Airway epithelial cell (primary cell): ENCODE measurements at places on chromosomes 4 and X. TPM values are rescaled to one million over a fixed set of nuclear protein-coding genes. Genes with fewer than 3 reads are reported as not detected.

Gene USP17L10
- not detected in 2 replicates for total RNA-seq

Gene MAPK10
- total RNA-seq = 5.5 and 6.5 TPM in 2 replicates

Gene TLL1
- 0.92 and 1.1 TPM in 2 replicates for total RNA-seq

Gene TCP11X1
- total RNA-seq = not detected in 2 replicates

Gene NPFFR2
- total RNA-seq = 0.14 TPM in 1 of 2 replicates, not detected in the other

Gene SASH3
- not detected in 2 replicates for total RNA-seq

Gene SORBS2
- total RNA-seq = 6.3 and 17.7 TPM in 2 replicates

Gene GLOD5
- not detected in 2 replicates for total RNA-seq

Gene EDNRA
- 5.0 and 5.4 TPM in 2 replicates for total RNA-seq

Gene RAP1GDS1
- 36.2 and 47.0 TPM in 2 replicates for total RNA-seq

Gene C4orf36
- total RNA-seq = 1.1 and 3.5 TPM in 2 replicates

Gene CABS1
- total RNA-seq = not detected in 2 replicates

Gene FAM47E
- 0.56 TPM in 1 of 2 replicates, not detected in the other for total RNA-seq

Gene SOX3
- total RNA-seq = not detected in 2 replicates

Gene CTAG2
- not detected in 2 replicates for total RNA-seq

Gene MND1
- total RNA-seq = 6.3 and 7.7 TPM in 2 replicates

Gene LEF1
- total RNA-seq = 0.63 and 0.70 TPM in 2 replicates

Gene GLRA3
- not detected in 2 replicates for total RNA-seq

Gene SPACA5
- total RNA-seq = not detected in 2 replicates

Gene P2RY10
- not detected in 2 replicates for total RNA-seq

Gene FAAH2
- total RNA-seq = 1.6 and 6.6 TPM in 2 replicates

Gene AKAP14
- not detected in 2 replicates for total RNA-seq

Gene GASK1B
- total RNA-seq = 3.2 and 3.4 TPM in 2 replicates

Gene CT45A2
- not detected in 2 replicates for total RNA-seq

Gene AFM
- total RNA-seq = not detected in 2 replicates

Gene PCDH18
- total RNA-seq = 1.5 and 2.4 TPM in 2 replicates

Gene NSUN7
- total RNA-seq = 1.0 and 1.5 TPM in 2 replicates

Gene EGF
- total RNA-seq = 0.14 and 0.28 TPM in 2 replicates

Gene CHIC1
- total RNA-seq = 2.0 and 2.6 TPM in 2 replicates

Gene SPIN4
- total RNA-seq = 4.0 and 6.2 TPM in 2 replicates

Gene AMTN
- 0.21 TPM in 1 of 2 replicates, not detected in the other for total RNA-seq

Gene CFAP99
- total RNA-seq = not detected in 2 replicates

Gene PIN4
- total RNA-seq = 7.1 and 11.6 TPM in 2 replicates

Gene XIAP
- total RNA-seq = 15.3 and 23.3 TPM in 2 replicates

Gene BEX4
- total RNA-seq = 18.3 and 20.9 TPM in 2 replicates

Gene ZNF275
- 4.4 and 6.6 TPM in 2 replicates for total RNA-seq

Gene USP26
- total RNA-seq = not detected in 2 replicates

Gene PWWP3B
- total RNA-seq = 0.65 and 0.99 TPM in 2 replicates

Gene SUPT20HL2
- not detected in 2 replicates for total RNA-seq

Gene SPIN2A
- total RNA-seq = 0.07 TPM in 1 of 2 replicates, not detected in the other

Gene RAB41
- not detected in 2 replicates for total RNA-seq

Gene MID1
- 11.8 and 12.1 TPM in 2 replicates for total RNA-seq

Gene CXorf49
- total RNA-seq = not detected in 2 replicates

Gene RNF212
- total RNA-seq = 0.35 TPM in 1 of 2 replicates, not detected in the other

Gene TCEAL2
- 0.09 TPM in 1 of 2 replicates, not detected in the other for total RNA-seq

Gene CT45A3
- total RNA-seq = not detected in 2 replicates

Gene TMEM255A
- total RNA-seq = 0.35 TPM in 1 of 2 replicates, not detected in the other

Gene DRP2
- total RNA-seq = under 0.01 and 0.09 TPM in 2 replicates

Gene PHOX2B
- not detected in 2 replicates for total RNA-seq

Gene RPL34
- total RNA-seq = 862 and 1,320 TPM in 2 replicates
